ENCODE measurements at places on chromosomes 5 and 9.

GRCh38 chr5:1998348-1998669 is 115.6 kb upstream of the IRX4 start:
- no peak for DNase-seq

DNA sequence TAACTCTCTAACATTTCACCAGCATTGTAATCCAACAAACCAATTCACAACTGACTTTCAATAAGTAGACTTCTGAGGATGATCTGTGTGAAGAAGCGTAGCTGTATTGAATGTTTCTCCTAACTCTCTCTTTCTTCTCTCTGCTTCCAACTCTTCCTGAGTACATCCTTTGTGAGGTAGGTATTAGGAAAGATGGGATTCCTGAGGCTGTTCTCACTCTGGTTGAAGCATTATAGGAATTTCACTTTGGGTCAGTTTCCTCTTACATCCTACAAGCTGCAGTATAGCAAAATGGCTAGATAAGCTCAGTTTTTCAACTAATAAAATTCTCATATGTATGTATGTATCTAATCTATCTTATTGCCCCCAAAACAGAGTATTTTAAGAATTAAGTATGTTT is 702.8 kb downstream of the CETN3 start:
- no peak for DNase-seq

DNA sequence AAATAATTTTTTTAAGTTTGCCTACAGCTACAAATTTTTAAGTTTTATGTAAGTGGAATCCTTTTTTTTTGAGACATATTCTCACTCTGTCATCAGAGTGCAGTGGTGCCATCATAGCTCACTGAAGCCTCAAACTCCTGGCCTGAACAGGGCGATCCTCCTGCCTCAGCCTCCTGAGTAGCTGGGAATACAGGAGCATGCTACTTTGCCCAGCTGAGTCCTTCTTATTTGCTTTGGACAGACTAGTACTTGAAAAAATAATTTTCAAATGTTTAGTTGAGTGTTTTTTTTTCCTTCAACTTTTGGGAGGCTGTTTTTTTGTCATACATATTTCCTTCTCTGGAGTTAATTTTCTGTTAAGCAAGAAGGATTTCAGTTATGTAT is 7.4 kb downstream of the GAPVD1 start:
- DNase-seq: no peak

DNA sequence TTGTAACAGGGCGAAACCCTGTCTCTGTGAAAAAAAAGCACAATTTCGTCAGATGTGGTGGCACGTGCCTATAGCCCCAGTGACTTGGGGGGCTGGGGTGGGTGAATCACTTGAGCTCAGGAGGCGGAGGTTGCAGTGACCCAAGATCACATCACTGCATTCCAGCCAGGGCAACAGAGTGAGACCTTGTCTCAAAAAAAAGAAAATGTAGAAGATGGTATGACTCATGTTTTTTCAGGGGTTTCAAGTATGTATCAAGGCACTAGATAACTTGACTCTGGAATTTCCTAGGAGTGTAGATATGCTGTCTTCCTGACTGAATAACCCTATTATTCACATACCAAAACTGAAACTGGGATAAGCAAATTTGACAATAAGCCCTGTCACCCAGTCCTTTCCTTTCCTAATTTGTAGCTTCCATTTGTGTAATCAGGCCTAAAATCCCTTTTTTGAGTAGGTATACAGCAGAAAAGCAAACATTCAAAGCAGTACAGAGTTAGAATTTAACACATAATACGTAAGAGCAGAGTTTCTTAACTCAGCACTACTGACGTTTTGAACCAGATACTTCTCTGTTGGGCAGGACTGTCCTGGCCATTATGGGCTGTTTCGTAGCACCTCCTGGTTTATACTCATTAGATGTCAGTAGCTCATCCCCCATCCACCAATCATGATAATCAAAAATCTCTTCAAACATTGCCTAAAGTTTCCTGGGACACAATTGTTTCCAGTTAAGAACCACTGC is 17.3 kb upstream of the ANKRD18B start:
- peak; percentile 98 for DNase-seq

DNA sequence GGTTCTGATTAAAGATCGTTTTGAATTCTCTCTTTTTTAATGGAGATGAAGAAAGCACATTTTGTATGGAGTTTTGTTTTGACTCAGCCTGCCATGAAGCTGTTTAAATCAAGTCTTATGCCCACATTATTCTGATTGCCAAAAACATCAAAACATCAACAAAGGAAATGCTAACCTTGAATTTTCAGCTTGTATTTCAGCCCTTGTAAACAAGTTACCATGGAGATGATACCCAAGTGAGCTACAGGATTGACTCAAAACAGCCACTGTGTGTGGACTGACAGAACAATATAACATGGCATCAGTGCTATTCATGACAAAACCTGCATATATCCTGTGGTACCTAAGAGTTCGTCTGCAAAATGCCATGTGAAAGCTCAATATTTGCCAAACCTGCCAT is 1581.0 kb downstream of the MAT2B start:
- no peak for DNase-seq

DNA sequence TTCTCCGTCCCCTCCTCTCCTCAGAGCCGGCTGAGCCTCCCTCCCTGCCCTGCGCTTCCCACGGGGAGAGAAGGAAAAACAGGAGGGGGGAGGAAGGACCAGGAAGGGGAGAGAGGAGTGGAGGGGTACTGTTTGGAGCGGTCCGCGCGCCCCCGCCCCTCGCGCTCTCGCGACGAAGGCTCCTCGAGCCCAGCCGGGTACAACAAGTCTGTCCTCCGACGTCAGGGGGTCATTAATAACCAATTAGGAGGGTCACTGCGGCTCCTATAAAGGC is 480 bp upstream of the PRDM12 start:
- no peak for DNase-seq

GRCh38 chr5:68227532-68228160 is 12.1 kb downstream of the PIK3R1 start:
- no peak for DNase-seq

- no peak for DNase-seq
Observed at GRCh38 chr5:168055141-168055683, 236.2 kb upstream of the WWC1 start.

- peak; percentile 1 for DNase-seq
Observed at GRCh38 chr9:38523121-38523520, 97.3 kb downstream of the ANKRD18A start.

- no peak for DNase-seq
Observed at GRCh38 chr5:158354958-158355357, 496.0 kb upstream of the CLINT1 start.

GRCh38 chr9:125884218-125884595 is 137.0 kb downstream of the PBX3 start:
- no peak for DNase-seq

GRCh38 chr5:134506054-134507039 is 19.1 kb upstream of the JADE2 start:
- DNase-seq: peak; percentile 93

- no peak for DNase-seq
Observed at GRCh38 chr5:165631235-165631634, 2125.8 kb downstream of the MAT2B start.

GRCh38 chr5:84794486-84795035 is 409.9 kb upstream of the EDIL3 start:
- DNase-seq: no peak

GRCh38 chr5:146240951-146241350 is 37.5 kb downstream of the RBM27 start:
- no peak for DNase-seq

GRCh38 chr9:130023144-130023787 is 19.7 kb downstream of the FNBP1 start:
- no peak for DNase-seq

- DNase-seq: no peak
Observed at GRCh38 chr5:88873447-88873846, 9.5 kb downstream of the MEF2C start.

DNA sequence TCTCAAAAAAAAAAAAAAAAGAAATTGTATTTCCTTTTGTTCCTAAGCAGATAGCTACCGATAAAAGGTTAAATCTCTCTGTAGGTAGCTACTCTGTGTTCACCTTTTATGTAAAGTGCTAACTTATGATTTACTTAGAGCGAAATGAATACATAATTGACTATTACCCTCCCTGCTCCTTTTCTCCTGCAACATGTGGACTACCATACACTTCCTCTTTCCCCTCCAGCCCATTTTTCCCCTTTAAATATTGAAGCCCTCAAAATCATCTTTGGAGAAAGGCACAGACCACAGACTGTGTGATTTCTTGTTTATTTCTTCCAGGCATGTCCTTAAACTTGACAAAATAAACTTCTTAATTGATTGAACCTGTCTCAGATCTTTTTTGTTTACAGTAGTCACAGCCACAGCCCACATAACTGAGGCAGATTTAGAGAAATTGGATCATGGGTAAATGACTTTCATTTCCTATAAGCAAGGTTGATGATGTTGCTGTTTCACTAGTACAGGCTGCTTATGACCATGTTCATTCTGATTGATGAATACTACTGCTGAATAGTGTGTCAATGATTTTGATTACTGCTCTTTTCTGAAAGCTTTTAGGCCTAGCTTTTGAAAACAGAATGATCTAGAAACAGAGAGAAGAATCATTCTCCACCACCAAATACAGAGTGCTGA is 59.2 kb downstream of the PHAX start:
- DNase-seq: no peak

GRCh38 chr5:180373454-180373853 is 20.3 kb upstream of the GFPT2 start:
- DNase-seq: no peak

DNA sequence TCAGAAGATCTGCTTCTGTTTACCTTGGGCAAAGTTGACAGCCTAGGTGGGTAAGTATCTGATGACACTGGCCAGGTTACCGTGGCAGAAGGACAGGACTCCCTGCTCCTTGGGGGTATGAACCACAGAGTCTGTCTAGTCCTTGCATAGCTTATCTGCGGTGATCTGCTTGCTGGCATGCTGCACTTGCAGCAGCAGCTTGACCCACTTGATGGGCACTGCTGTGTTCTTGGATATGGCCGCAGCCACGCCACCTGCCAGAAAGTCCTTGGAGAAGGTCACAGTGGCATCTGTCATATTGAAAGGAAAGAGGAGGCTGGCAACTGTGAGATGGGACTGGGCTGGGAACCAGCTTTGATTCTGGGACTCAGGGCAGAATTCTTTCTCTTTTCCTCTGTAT is 35.9 kb upstream of the POC5 start:
- no peak for DNase-seq

GRCh38 chr9:71781391-71781790 is 13.1 kb upstream of the CEMIP2 start:
- DNase-seq: no peak

GRCh38 chr5:80008995-80009765 is 18.1 kb upstream of the MTX3 start:
- no peak for DNase-seq

DNA sequence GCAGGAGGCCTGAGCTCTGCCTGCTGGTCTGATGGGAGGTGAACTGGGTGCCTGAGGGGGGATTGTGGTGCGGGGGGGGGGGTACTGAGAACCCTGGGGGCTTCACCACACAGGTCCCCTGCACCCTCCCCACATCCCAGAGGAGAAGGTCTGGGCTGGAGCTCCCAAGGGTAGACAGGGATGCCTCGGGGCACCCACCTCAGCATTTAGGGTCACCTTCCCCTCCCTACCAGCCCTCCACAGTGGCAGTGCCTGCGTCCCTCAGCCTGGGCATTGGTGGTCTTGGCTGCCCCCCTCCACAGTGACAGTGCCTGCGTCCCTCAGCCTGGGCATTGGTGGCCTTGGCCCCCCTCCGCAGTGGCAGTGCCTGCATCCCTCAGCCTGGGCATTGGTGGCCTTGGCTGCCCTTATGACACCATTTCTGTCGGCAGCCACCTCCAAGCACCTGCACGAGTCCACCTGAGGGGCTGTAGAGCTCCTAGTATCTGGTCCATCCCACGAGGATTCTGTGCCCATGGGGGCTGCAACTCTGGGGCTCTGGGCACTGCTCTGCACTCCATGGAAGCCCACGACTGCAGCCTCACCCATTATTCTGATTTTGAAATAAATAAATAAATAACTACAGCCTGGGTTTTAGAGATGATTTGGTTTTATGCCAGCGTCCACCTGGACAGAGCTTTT is 21.5 kb downstream of the NKD2 start:
- DNase-seq: no peak

DNA sequence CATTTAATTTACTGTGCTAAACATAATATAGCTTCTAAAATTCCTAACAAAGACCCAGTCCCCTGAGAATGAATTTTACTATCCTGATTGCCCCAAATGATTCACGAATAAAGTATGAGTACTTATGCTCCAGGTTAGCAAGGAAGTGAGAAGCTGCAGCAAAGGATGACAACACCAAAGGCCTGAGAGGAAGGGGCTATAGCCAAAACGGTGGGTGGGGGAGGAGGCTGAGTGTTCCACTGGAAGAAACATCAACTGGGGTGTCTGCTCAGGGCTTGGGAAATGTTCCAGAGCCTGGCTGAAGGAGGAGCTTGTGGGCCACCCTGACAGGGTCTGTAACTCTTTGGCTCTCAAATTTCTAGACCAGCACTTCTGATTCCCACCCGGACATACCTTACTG is 157.3 kb downstream of the ADAMTS12 start:
- DNase-seq: no peak

DNA sequence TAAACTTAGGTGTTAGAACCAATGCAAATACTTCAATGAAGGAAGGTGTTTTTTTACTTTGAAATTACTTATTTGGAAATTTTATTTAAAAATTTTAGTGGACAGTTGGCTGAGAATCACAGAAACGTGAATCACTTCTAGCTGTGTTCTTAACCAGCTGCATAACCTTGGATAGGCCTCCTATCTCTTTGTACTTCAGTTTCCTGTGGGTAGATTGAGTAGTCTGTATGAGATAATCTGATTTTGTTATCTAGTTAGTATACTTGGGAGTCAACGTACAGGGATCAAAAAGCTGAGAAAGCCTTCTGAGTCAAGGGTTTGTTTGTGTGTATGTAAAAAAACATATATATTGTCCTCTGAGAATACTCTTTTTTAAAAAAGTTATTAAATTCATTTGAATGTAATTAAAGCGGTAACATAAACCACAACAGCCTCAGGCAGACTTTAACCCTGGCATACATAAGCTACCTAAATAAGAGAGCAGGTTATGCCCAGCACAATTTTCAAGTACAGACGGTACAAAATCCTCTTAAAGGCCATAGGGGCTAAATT is 38.1 kb upstream of the ZCCHC7 start:
- no peak for DNase-seq

GRCh38 chr5:72064801-72065570 is 42.3 kb upstream of the MAP1B start:
- no peak for DNase-seq

DNA sequence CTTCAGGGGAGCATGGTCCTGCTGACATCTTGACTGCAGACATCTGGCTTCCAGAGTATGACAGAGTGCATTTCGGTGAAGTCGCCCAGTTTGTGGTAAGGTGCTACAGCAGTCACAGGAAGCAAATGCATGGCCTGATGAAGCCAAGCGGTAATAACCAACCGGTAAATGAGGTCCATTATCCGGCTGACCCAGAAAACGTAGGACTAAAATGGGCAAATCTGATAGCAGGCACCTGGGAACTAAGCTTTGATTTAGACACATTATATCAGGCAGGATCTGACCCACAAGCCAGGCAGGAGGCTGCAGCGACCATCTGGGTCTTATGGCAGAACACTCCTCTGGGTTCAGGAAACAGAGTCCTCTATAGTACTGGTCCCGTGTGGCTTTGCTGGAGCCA is 454.6 kb downstream of the GADD45G start:
- DNase-seq: no peak

All from ACHN (cell line).